Urinary bladder (tissue), 4 donors: ENCODE measurements at places on chromosomes 6 and 20.

- no peak for DNase-seq
Observed at GRCh38 chr6:109262261-109262660, 120.0 kb downstream of the CD164 start.

- DNase-seq = no peak
Observed at GRCh38 chr20:3645309-3646066, 17.7 kb downstream of the GFRA4 start.

- no peak for DNase-seq
Observed at GRCh38 chr6:7006515-7007191, 101.1 kb upstream of the RREB1 start.

DNA sequence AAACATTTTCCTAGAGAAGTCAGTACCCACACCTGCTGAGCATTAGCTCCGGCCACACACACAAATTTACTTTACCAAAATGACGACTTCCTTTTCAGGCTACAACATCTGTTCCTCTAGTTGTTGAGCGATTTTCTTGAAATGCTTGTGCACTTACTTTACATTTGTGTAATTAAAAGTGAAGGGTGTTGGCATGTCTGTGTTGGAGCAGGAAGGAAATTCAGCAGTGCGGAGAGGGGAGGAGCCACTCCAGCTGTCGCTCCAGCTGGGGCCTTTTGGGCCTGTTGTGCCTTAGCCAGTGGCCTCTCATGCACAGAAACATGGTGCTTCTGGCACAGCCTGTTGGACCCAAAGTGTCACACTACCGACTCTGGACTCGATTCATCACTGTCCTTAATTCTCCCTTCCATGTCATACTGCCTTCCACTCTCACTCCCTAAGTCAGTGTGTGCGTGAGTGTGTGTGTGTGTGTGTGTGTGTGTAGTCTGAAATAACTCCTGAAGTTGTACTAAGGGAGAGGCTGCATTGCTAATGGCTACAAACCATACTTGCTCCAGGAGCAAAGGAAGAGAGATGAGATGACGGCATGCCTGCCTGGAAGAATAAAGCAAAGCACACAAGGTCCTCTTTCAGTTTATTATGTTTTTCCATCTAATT is 191.8 kb upstream of the ARG1 start:
- DNase-seq = no peak

- DNase-seq = no peak
Observed at GRCh38 chr6:170464080-170464479, 89.0 kb downstream of the PSMB1 start.

DNA sequence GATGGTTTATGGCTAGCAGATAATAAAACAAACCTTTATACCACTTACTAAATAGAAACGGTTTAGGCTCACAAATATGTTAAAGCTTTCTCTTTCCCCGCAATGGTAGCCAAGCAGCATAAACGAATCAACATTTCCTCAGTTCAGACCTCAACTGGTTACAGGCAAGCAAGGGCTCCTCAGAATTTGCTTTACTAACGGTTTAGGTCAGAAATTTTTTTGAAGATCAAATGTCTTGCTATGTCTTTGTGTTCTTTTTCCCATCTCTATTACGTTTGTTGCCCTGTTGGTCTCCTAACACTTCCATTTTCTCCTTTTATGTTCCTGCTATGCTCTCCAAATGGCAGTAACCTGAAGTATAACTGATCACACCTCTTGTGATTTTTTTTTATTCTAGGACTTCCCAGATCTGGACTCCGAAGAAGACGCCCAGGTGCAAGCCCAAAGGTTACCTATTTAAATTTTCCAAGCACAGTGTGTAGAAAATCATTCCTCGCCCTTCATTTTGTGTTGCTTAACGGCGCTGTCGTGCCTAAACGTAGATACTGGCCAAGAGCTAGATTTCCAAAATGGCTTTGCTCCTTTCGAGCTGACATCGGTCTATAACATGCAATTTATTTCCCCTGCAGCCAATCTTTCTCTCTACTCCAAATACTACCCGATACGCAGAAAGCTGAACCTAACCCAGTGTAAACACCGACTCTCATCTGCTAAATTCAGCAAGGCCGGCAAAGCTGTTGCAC is 717 bp upstream of the ASF1A start:
- no peak for DNase-seq
